ENCODE measurements at places on chromosomes 7 and 10.

DNA sequence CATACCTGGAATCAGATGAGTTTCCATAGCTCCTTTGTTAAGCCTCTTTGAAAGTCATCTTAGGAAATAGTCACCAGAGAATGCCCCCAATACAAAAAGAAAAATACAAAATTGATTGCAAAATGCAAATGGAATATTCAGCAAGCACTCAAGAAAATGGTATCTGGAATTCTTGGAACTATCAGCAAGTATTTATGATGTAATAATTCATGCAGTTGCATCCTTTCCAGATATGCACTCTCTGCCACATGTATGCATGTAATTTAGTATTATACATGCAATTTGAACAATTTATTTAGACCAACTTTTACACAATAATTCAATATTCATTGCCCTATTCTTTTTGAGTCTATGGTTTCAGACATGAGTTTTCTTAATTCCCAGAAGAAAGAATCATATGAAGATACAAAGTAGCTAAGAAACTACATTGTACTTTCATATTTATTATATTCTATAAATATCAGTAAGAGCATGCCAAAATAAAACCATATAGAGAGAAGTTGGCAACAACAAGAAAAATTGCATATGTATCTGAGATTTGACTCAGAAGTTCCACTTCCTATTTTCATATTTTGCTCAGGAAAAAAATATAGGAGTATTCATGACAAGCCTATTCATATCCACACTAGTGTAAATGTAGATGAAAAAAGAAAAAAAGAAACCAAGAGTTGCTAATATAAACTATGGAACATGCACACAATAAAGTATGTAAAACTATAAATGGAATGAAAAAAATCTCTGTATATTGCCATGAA lies 338.5 kb downstream of the SEMA3D start:
- no peak for DNase-seq

- no peak for DNase-seq
These were observed 23.0 kb downstream of the CRPPA start for GRCh38 chr7:16398146-16399017.

DNA sequence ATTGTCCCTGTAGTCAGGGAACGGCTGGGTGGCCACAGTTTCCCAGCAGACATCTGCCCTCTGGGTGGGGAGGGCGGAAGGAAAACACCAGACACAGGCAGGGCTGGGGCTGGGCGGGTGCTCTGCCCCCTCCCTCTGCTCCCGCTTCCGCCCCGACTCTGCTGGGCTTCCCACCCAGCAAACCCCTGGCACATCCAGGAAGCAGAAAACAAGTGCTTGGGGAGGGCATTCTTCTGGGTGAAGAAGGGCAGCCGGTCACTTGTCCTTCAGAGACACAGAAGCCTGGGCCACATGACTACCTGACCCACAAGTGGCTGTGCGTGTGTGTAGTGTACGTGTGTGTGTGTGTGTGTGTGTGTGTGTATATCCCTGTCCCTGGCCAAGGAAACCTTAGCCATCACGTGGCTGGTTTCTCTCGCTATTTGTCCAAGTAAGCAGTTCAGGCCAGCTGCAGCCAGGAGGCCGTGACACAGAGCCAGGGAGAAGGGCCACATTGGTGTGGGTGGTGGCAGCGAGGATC lies 77.9 kb downstream of the ZMIZ1 start:
- DNase-seq: no peak

DNA sequence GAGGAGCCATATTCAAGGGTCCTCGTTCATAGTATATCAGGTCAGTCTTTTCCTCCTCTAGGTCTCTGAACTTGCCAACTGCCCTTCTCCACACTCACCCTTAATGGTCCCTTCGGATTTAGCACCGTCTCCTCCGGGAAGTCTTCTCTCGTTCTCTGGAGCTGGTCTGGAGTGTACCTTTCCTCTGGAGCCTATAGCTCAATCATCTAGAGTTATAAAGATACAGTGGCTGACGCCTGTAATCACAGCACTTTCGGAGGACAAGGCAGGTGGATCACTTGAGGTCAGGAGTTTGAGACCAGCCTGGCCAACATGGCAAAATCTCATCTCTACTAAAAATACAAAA lies 4.4 kb upstream of the SCD start:
- no peak for DNase-seq

- no peak for DNase-seq
These were observed 4.5 kb downstream of the VSTM4 start for GRCh38 chr10:49110684-49111319.

GRCh38 chr10:11170993-11171851 lies 153.6 kb downstream of the CELF2 start:
- DNase-seq: no peak

DNA sequence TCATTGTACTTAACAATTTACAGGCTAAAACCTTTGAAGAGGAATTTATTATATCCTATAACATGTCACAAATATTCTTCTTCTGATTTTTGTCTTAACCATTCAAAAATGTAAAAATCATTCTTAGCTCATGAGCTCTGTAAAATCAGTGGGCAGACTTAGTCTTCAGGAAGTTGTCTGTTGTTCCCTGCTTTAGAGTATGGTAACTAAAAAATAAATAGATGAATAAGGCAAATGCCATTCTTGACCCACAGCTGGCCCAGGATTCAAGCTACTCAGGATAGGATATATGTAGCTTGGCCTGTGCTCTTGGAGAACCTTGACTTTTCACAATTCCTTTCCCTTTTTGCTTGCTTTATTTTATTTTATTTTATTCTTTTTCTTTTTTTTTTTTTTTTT lies 51.5 kb downstream of the LRRC4 start:
- DNase-seq: no peak

- DNase-seq: no peak
These were observed 27.8 kb downstream of the CDHR3 start for GRCh38 chr7:105990727-105991453.

- DNase-seq: no peak
These were observed 483.9 kb upstream of the NRP1 start for GRCh38 chr10:33818343-33818742.

Measured in GM18507 (cell line).